Effector memory CD4-positive, alpha-beta T cell (primary cell): ENCODE measurements at places on chromosomes 5 and 9.

DNA sequence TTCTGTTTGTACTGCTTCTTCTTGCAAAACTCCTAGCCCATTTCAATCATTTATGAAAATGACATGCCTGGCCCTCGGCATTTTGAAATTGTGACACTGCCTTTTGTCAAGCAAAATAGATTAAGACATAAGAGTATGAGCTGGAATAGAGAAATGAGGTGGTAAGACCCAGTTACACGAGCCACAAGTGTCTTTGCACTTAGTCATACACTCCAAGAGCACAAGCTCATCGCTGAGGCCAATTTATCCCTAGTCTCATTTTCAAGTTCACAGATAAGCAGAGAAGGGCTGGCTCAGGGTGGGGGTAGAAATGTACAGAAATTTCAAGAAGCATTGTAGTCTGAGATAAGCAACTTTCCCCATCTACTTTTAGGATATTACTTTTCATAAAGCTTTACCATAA, 40.6 kb upstream of the MAP1B start:
- DNase-seq = no peak

GRCh38 chr9:116985596-116985995, 298.5 kb downstream of the TRIM32 start:
- DNase-seq = no peak

GRCh38 chr5:32315221-32316014, 2.7 kb upstream of the MTMR12 start:
- no peak for DNase-seq

DNA sequence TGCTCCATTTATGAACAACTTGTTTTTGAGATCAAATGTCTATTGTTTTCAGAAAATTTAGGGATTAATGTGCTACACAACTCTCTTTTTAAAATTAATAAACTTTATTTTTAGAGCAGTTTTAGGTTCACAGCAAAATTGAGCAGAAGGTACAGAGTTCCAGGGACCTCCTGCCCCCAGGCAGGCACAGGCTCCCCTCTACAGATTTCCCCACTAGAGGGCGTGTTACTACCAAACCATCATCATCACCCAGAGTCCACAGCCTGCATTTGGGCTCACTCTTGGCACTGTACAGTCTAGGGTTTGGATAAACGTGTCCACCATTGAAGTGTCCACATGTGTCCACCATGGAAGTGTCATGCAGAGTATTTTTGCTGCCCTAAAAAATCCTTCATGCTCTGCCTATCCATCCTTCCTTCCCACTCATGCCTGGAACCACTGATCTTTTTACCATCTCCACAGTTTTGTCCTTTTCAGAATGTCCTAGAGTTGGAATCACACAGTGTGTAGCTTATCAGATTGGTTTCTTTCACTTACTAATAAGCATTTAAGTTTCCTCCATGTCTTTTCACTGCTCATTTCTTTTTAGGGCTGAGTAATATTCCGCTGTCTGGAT, 61.7 kb downstream of the MRPL36 start:
- DNase-seq = no peak

DNA sequence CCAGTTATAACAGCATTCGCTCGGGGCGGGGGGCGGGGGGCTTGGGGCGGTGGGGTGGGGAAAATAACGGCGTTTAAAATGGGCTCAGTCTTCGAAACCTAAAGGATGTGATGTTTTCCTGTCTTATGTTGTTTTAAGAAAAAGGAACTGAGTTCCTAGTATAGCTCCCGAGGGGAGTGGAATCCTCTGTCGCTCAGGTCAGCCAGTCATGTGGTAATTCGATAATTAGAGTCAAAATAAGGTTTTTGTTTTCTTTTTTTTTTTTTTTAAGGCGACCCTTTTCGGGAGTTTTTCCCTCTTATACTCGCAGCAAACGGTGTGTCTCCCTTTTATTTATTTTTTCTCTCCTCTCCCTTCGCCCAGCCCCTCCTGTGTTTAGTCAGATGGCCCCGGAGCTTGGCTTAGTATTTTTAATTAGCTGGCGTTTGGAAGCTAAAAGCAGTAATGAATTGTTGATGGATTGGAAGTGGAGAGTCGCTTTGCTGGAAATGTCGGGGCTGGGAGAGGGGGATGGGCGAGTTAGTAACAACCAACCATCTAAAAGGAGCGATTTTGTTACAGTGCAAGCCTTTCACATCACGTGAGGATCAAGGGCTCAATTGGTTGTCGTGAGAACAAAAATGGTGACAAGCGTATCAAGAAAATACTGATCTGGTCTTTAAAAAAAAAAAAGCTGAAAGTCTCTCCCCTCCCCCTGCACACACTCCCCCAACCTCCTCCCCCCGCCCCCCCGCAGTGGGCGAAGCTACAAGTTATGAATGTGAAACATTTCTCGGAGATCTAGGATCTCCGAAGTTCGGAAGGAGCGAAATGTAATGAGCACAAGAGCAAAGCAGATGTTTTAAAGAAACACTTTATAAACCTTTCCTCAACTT, 714 bp upstream of the ZNF608 start:
- no peak for DNase-seq

GRCh38 chr5:93240228-93240834, 340.7 kb downstream of the NR2F1-AS1 start:
- no peak for DNase-seq

GRCh38 chr5:139605887-139606286, 42.3 kb upstream of the CXXC5 start:
- DNase-seq = no peak
